ENCODE measurements at places on chromosomes 5 and 9.

GRCh38 chr5:75009556-75010345 is 42.6 kb downstream of the GCNT4 start:
- DNase-seq = peak; percentile 31

DNA sequence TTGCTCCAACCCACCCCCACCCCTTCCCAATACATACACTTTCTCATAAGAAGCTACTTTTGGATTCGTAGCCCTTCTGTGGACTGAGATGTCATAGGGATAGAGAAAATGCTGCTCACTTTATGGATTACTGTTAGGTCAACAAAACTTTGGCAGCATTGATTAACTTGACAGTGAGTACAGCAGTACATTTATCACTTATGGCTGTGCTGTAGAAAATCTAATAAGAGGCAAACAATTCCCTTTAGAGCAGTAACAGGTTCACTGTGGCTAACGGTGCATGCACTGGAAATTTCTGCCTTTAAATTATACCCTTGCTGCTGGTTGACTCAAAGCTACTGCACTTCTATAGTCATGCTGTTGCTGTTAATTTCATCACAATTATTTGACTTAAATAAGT is 59.2 kb downstream of the PPIC start:
- no peak for DNase-seq

DNA sequence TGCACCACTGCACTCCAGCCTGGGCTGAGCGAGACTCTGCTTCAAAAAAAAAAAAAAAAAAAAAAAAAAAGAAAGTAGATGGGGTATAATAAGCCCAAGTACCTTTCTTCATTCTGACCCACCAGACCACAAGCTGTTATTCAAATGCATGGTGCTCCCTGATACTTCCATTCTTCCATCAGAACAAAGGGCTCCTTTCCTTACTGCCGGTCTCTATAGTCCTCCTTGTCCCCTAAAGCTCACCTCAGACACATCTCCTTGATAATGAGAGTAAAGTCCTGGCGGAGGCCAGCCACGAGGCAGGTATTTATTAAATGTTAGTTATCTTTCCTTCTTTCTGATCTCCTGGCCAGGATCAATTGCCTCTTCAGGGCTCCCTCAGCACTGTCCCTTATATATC is 162.5 kb downstream of the RAB3C start:
- no peak for DNase-seq

GRCh38 chr9:117412006-117412715 is 2.7 kb downstream of the ASTN2 start:
- DNase-seq = no peak

DNA sequence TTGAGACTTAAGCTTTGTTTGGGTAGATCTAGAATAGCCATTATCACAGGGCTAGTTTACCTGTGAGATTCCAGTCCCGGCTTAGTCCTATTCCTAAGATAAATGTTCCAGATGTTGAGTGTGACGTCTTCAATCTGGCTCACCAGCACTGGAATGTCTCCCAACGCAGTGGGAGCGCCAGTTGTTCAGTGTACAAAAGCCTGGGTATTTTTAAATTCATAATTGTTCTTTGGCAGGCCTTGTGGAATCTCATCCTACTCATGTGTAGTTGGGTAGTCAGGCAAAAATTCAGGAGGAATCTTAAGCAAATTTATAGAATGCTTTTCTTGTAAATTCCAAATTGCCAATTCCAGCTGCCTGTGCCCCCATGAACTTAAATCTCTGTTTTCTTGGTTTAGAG is 272.6 kb upstream of the KCNN2 start:
- DNase-seq = no peak

DNA sequence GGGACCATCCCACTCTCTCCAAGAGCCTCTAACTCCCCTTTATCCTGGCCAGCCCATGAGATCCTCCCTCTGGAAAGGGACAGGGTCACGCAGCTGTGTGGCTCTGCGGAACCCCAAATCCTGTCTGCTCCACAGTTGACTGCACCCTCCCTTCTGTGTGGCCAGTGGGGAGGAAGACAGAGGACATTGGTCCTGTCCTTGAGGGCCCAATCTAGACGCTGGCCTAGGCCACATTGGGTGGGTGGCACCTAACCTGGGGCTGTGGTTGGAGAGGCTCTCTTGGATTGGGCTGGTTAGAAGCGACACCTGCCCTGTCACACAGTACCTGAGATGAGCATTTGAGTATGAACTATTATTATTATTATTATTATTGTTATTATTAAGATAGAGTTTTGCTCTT is 12.6 kb upstream of the NXNL2 start:
- no peak for DNase-seq

Data from M059J (cell line).